Cerebellum (tissue), 4 donors: ENCODE measurements at places on chromosomes 2 and 18. TPM values are rescaled to one million over a fixed set of nuclear protein-coding genes. Genes with fewer than 3 reads are reported as not detected.
A peak's percentile ranks its signal among the peaks of the same experiment; 100 is the strongest.

- no peak for DNase-seq
Measured at GRCh38 chr18:54626779-54627178, 35.7 kb downstream of the DYNAP start.

Gene TRPM8
- 0.54 TPM for total RNA-seq

DNA sequence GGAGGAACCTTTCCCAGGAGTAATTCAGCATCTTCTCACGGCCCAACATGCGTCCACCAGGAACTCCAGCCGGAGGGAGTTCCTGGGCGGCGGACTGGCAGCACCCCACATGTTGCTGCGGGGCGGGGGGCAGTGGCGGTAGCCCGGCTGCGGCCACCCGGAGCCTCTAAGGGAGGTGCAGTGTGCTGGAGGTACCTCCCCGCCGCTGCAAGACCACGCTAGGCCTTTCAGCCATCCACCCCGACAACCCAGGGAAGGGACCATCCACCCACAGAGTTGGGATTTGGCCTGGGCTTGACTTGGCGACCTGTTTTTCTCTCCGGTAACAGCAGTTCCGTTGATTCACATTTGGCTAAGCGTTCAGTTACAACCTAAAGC lies 625 bp downstream of the LYPD6 start:
- no peak for DNase-seq

DNA sequence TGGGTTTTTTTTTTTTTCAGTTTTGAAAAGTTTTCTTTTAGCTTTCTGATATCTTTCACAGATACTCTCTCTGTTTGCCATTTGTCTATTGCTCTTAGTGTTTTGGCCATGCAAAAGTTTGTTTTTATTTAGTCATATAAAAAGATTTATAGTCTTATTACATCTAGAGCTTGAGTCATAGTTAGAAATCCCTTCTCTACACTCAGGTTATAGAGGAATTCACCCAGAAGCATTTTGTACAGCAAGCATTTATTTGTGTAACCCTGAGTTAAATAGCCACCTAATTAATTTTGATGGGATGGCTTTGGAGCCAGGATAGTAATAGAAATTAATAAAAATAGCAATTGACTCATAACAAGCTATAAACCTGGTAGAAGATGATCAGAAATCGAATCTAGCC lies 35.6 kb downstream of the ACTR2 start:
- no peak for DNase-seq

DNA sequence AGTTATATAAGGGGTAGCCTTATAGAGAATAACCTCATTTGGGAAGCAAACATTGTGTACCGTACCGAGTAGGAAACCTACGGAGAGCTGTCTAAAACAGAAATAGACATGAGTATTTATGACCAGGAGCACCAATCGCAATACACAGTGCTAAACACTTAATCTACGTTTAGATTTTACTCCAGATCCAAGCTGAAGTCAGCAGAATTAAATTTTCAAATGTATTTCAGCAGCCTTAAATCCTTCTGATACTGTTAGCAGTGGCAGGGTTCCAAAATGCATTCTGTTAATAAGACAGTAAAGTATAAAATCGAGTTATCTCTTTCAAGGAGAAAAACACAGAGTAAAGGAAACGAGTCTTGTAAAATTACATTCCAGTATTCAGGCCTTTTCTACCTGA lies 118.1 kb upstream of the ZNF521 start:
- no peak for DNase-seq

GRCh38 chr2:118987886-118988285 lies 45.9 kb downstream of the MARCO start:
- DNase-seq: no peak

GRCh38 chr2:239671471-239671870 lies 270.7 kb upstream of the HDAC4 start:
- DNase-seq: no peak

DNA sequence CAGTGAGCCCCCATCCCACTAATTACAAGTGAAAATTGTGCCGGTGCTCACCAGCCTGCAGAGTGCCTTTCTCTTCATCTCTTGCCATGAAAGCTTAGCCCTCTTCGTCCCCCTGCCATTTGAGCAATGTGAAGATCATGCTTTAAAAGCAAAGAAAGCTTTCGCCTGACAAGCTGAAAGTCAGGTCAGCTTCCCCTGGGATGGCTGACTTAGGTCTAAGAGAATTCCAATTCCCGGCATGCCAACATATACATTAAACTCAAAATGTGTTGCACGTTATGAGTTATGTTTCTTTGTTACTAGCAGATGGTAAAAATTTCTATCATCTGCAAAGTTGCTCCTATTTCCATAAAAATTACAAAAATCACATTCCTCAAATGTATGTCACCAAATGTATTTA lies 129.8 kb downstream of the AFF3 start:
- no peak for DNase-seq

DNA sequence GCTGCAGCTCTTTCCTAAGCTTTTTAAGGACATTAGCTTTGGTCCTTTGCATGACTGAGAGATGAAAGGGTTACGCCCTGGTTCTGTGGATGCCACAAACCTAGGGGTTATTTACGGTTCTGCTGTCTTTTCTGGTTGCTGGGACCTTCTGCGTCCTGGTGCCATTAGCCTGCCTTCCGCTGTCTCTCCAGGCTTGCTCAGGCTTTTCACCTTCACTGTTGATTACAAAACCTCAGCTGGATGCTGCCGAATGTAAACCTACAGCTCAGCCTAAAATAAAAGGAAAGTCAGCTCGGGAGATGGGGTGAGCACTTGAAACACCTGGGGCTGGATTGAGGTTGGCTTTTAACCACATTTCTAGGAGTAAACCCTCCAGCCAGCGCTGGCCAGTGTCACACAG lies 130.9 kb upstream of the ARHGAP28 start:
- no peak for DNase-seq

GRCh38 chr2:86022661-86023365 lies 82.9 kb downstream of the POLR1A start:
- DNase-seq: no peak

GRCh38 chr2:215503381-215503780 lies 67.5 kb upstream of the FN1 start:
- no peak for DNase-seq

- DNase-seq: no peak
Measured at GRCh38 chr2:11133238-11133935, 21.9 kb upstream of the SLC66A3 start.

- DNase-seq: no peak
Measured at GRCh38 chr2:227130636-227131035, 33.4 kb downstream of the COL4A4 start.

- DNase-seq: no peak
Measured at GRCh38 chr2:147525819-147526489, 318.9 kb upstream of the ACVR2A start.

Gene CPO
- not detected for total RNA-seq

GRCh38 chr2:174826051-174826450 lies 61.8 kb upstream of the CHRNA1 start:
- no peak for DNase-seq

DNA sequence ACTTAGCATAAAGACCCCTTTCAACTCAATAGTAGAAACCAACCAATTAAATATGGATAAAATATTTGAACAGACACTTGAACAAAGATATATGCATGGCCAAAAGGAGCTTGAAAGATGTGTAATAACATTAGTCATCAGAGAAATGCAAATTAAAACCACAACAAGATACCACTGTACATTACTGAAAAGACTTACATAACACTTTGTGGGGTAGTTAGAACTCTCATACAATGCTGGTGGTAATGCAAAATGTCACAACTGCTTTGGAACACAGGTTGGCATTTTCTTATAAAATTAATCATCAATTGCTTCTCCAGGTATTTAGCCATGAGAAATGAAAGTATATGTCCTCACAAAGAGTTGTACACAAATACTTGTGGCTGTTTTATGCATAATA lies 60.7 kb downstream of the TTC27 start:
- no peak for DNase-seq

DNA sequence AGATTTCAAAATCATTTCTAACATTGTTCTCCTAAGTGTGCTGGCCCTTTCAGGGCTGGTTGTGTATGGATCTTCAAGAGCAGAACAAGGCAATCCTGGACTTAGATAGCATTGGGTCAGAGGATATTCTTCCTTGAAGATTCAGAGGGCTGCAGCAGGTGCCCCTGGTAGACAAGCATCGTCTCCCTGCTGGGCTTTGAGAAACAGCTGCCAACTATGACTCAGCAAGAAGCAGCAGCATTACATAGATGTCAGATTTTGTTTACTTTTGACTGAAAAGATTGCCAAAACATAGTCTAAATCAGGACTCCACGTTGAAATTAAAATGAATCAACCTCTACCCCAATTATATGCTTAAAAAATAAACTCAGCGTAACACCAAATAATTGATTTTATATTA lies 618.8 kb downstream of the SOCS6 start:
- DNase-seq: peak; percentile 53

DNA sequence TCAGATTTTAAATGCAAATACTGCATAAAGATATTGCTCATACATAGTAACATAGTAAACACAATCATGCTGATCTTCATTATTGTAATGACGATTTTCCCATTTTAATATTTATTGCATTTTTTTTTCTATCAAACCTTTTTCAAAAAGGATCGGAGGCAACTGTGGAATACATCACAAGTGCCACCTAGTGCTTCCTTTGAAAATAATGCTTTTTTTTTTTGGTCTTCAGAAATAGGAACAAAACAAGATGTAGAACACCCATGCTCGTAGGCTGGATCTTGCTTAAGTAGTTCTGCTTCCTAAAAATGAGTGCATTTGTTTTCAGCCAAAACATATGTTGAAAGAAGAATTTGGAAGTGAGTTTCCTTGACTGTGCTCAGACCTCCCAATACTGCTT lies 35.7 kb upstream of the GPR155 start:
- DNase-seq: no peak

DNA sequence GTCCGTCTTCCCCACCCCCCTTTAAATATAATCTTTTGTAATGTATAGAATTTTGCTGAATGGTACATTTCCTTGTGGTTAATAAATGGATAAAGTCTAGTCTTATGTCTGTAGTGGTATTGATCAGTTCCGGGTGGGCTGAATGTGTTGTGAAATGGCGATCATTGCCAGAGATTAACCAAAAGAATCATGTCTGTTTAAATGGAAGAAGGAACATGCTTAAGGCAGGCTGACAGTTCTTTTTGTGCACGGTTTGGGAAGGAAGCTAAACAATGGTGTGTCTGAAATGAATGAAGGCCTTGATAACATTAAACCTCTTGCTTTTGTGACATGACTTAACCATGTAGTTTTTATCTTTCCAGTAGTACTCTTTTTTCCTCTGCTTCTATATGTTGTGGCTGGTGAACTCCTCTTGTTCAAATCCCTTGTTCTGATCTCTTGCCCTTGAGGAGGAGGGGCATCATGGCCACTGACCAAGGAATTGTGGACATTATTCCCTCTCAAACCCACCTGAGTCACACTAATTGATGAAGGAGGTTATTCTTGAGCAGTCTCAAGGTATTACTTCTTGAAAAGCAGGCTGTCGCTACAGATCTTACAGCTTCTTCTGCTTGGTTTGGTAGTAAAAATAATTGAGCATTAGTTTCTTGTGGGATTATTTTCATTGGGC lies 1.7 kb downstream of the ACVR2A start:
- peak; percentile 4 for DNase-seq

GRCh38 chr18:49111191-49111988 lies 160.6 kb upstream of the SMAD7 start:
- no peak for DNase-seq

- no peak for DNase-seq
Measured at GRCh38 chr2:158502974-158503373, 46.2 kb downstream of the PKP4 start.

DNA sequence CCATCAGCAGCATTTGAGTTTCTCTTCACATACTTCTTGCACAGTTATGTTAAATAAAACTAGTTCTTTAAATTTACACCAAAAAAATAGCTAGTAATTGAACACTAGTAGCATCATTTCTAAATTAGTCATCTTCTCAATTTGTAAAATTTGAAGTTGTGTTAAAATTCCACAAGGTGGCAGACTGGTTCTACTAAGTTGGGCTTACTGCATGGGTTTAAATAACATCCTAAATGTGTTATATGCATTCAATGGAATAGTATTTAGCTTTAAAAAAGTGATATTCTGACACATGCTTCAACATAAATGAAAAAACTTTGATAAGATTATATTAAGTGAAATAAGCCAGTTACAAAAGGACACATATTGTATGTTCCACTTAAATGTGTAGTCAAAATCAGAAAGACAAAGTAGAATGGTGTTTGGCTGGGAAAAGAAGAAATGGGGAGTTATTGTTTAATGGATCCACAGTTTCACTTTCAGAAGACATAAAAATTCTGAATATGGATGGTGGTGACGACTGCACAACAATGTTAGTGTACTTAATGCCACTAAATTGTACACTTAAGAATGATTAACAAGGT lies 28.7 kb upstream of the RPRD1A start:
- DNase-seq: peak; percentile 31

DNA sequence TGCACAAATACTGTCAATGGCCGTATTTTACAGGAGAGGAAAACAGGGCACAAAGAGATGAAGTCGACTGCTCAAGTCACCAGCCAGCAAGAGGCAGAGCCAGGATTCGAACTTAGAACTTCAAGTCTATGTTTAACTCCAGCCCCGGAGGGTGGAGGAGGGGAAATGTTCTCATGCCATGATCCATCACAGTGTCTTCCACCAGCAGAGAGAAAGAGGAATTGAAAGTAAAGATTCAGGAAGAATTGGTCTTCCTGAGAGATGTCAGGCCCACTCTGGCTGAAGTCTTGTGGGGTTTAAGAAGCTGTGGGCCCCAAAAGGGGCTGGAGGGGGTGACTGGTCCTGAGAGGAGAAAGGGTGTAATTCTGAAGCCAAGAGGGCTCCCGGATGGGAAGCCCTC lies 260.0 kb downstream of the TNS1 start:
- no peak for DNase-seq

DNA sequence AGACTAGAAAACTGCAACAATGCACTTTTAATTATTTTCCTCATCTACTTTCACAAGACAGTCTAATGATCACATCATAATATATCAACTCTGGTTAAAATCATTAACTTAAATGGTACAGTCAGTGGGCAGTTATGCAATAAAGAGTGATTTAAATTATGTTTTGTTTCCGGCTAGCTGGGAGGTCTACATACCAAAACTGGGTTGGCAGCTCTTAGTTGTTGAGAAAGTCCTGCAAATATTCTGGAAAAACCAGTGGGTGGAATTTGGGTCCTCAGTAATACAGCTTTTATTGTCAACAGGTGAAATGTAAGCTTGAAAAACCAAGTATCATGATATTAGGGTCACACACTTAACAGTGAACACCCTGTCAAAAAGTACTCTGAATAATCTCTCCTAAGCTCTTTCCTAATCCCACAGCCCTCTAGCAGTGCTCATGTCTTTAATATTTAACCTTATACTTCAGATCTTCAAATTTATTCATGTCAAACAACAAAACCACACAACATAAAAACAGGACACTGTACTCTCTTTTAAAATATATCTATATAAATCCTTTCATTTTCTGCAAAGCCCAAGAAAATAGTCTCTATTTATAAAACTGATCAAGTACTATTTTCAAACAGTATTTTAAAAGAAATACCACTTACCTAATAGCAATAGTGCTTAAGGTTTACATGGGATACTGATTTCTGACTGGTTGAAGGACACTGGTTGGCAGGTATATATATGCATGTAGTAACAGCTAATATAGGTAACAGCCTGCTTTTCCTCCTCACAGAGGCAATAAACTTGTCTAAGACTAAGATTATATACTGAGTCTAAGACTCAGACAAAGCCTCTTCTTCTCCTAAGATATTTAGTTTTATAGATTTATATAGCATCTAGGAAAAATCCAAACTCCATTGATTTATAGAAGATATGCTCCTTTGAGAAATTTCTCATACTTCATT lies 103.8 kb downstream of the GAREM1 start:
- DNase-seq: no peak

GRCh38 chr2:190938771-190939335 lies 58.2 kb downstream of the GLS start:
- no peak for DNase-seq

Gene MTA3
- total RNA-seq: 47.1 TPM

Gene ABCB11
- 2.6 TPM for total RNA-seq
